Activated T-cell treated with anti-CD3 and anti-CD28 coated beads for 4 hours (primary cell): ENCODE measurements at places on chromosomes 2 and 18.

DNA sequence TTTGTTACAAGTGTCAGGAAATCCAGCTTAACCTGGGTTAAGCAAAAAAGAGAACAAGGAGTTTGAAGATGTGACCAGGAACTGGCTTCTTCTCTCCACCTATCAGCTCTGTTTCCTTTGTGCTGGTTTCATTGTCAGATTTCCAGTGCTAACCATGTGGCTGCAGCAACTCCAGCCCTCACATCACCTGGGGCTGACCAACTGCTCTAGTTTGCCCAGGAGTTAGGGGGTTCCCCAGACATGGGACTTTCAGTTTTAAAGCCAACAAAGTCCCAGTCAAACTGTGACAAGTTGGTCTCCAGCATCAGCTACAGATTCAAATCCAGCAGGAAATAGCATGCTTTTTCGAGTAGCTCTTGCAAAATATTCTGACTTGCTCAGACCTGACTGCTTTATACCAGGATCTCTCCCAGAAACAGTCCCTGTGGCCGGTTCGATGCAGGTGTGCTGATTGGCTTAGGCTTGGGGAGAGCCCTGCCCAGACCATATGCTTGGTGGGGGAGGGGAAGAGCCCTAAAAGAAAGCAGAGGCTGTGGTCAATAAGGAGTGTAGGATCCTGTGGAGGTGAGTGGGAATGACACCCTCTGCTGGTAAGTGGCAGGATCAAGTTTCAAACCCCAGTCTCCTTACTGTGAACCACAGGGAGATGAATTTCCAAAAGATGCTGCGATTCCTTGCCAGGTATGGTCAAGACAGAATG is 49.5 kb downstream of the KCNE4 start:
- DNase-seq, result no peak

DNA sequence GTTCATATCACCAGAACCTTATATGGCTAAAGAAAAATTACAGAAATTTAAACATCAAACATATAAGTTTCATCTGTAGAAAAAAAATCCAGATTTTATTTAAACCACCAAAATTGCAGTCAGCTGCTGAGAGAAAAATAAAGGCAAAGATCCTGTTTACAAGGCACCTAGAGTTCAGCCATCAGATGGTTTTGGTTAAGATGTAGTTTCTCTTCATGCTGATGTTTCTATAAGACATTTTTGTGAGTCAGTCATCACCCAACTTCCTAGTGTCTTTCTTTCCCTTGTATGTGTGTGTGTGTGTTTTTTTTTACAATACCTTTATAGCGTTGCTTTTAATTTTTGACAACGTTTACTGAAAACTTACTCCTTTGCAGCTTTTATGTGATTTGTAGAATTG is 26.1 kb upstream of the MMADHC start:
- DNase-seq, result no peak

DNA sequence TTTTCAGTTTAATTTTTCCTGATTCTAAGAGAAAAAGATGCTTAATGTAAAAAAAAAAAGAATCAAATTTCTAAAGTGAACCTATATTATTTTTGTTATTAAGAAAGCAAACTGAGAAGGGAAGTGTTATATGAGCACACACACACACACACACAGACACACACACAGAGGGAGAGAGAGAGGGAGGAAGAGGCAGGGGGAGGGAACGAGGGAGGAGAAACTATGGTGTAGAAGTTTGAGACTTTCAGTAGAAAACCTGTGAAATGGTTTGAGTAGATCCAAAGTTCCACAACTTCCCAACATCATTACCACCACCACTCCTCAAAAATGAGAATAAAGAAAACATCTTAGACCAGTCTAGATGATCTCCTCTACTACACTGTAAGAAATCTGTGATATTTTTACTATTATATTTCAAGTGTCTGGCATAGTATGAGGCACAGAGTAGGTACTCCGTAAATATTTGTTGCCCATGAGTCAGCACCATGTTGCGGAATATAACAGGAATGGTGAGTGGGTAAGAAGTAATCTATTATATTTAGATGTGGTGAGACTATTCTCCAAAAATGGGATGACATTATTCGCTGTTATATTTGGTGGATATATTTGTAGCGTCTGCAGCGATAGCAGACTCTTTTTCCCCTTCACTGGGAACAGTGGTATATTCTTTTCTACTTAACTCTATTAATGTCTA is 149.4 kb upstream of the DNMT3A start:
- no peak for DNase-seq

DNA sequence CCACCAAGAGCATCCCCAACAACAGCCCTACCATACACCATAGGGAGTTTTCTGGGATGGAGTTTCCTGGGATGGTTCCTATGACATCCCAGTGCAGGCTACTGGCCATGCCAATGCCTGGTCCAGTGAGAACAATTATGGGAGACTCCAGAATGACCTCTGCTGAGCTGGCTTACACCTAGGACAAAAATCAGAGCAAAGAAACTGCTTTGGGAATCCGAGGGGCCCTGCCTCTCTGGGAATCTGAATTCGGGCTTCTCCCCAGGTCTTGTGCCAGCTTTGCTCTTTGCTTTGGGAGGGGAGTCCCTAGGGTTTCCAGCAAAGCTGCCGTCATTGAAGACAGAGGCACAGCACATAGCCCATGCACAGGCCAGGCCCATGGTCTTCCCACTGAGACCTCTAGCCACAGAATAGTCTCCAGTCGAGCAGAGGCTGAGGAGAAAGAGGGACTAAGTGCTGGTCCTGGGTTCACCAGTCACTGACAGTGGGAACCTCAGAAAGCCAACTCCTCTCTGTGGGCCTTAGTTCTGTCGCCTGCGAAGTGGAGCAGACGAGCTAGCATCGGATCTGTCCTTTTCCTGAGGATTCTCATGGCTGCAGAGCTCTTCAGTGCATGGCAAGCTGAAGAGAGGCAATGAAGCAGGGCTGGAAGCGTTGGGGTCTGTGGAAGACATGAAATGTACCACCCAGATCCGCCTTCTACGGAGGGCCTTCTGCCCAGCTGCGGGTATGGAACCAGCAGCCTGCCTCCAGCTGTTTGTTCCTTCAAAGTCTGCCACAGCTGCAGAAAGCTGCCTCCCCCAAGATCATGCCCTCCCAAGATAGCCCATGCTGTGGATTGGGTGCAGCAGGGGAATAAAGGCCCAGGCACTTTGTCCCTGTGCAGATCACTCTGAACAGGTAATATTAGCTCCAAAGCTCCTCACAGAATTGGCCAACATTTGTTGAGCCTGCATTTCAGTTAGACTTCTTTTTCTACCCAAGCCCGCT is 11.2 kb upstream of the LBH start:
- no peak for DNase-seq

DNA sequence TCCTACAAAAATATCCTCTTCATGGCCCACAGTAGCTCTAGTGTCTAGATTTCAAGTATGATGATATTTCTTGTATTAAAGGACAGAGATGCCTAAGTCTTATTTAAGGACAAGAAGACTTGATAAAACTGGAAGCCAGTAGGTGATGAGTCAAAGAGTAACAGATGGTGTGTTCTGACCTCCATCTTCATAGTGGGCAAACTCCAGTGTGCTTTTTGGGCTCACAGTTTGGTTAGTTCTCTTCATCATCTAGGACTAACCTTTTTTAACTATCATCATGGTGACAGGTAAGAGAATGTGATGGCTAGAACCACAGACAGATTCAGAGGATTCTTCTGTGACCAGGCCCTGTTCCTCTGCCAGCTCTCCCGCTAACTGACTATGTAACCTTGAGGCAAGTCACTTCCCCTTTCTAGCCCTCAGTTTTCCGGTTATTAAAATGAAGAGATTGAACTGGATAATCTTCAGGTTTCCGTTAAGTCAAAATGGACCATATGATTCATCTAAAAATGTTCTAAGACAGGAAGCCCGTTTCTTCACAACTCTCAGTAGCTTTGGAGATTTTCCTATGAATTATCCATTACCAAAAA is 140.3 kb upstream of the RASGRP3 start:
- no peak for DNase-seq

DNA sequence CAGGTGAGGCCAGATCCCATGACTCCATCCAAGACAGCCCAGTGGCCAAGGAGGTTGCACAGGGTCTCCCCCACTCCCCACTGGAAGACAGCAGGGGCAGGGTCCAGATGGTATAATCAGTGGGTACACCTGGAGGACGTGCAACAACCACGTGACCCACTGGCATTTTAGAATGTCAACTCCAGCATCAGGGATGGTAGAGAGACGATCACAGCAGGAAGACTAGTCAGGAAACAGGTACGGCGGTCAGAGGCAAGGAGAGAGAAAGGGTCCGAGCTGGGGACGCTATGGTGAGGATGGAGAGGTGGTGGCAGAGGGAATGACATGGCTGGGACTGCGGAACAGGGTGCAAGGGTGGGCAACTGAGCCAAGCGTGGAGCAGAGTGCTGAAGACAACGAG is 23.0 kb downstream of the SERTAD2 start:
- DNase-seq, result no peak

- DNase-seq, result no peak
These were observed 893.0 kb upstream of the CHAC2 start for GRCh38 chr2:52874466-52875106.

DNA sequence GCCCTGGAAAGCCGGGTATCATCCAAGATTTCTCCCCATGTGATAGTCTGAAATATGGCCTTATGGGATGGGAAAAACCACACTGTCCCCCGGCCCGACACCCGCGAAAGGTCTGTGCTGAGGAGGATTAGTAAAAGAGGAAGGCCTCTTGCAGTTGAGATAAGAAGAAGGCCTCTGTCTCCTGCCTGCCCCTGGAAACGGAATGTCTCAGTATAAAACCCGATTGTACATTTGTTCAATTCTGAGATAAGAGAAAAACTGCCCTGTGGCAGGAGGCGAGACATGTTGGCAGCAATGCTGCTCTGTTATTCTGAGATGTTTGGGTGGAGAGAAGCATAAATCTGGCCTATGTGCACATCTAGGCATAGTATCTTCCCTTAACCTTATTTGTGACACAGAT is 26.8 kb downstream of the RUFY4 start:
- DNase-seq, result no peak

GRCh38 chr2:138307099-138307498 is 194.5 kb upstream of the SPOPL start:
- no peak for DNase-seq

DNA sequence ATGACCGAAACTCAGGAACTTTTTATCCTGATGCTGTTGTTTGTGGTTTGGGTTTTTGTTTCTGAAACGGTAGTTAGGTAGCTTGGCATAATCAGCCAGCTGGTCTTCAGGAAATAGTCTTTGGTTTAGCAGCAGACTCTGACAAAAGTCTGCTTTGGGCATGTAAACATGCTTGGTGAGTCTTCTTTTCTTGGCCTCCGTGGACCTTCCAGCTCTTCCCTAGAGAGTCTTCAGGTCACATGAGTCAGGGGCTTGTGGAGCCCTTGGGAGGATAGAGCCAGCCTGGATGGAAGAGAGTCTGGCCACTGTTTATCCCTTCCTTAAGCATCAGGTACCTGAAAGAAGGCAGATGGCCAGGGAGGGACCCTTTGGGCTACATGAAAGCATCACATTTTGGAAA is 154.5 kb downstream of the MGAT5 start:
- no peak for DNase-seq

- no peak for DNase-seq
These were observed 273.3 kb downstream of the TNS1 start for GRCh38 chr2:217729421-217730053.

DNA sequence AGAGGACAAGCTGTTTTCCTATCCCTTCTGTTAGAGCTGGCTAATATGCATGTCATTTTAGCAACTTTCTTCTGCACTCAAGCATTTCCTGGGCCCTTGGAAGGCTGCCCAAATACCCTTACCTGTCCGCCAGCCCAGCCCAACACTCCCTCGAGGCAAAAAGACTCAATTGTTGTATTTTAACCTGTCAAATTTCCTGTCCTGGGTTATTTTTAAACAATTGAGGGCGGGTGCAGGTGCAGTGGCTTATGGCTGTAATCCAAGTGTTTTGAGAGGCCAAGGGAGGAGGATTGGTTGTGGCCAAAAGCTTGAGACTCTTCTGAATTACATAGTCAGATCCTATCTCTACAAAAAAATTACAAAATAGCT is 125.0 kb upstream of the ARHGAP28 start:
- no peak for DNase-seq

DNA sequence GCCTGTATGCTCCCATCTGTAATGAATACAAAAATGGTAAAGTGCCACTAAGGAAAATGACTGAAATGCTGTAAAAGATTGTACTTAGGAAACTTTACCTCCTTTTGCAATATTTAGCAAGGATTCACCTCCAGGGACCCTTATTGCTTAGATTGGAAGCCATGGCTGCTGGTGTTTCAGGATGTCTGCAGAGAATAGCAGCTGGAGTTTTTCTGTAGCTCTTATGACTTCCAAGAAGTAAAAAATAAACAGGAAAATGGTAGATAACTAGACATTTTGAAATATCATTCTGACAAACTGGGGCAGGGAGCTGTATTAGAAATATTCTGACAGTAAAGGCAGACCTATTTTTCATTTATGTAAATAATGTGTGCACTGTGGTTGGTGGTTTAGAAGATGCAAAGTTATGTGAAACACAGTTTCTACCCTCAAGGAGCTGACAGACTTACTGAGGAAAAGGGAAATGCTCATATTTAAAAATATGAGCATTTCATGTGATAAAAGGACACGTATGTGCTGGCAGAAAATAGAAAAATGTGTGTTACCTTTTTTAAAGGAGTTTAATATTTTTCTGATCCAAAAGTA is 224.9 kb upstream of the BOD1L2 start:
- no peak for DNase-seq

GRCh38 chr2:150528861-150529801 is 41.7 kb upstream of the RND3 start:
- DNase-seq, result no peak

- no peak for DNase-seq
These were observed 66.8 kb upstream of the STPG4 start for GRCh38 chr2:47221946-47222345.

GRCh38 chr2:227623226-227623625 is 5.9 kb downstream of the SCYGR4 start:
- DNase-seq, result no peak

- DNase-seq, result no peak
These were observed 673.8 kb upstream of the SALL3 start for GRCh38 chr18:78305789-78306188.

DNA sequence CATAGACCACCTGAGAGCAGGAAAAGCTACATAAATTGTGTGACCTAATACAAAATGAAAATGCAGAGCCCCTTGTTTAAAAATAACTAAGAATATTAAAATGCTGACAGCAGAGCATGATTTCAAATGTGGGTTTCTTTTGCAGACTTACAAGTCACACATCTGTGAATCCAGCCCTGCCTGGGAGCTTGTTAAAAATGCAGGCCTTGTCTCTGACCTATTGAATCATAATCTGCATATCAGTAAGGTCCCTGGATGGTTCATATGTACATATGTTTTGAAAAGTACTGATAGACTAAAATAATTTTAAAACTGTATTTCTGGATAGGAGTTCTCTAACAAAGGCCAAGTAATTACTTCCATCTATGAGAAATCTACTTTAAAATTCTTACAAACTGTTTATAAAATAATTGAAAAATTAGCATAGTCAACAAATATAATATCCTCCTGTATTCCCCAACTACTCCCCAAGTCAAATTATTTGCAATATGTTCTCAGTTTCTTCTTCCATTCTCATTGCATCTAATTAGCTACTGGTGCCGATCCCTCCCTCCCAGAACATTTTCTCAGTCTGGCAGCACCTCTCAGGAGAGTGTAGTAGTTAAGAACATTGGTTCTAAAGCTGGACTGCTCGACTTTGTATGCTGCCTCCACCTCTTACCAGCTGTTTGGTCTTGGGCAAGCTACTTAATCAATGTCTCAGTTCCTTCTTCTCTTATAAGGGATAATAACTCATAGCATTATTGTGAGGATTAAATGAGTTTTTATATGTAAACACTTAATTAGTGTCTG is 1040.4 kb upstream of the CDH2 start:
- no peak for DNase-seq
